ENCODE measurements at places on chromosomes 5 and 9.

GRCh38 chr9:2261421-2262103, 246.4 kb downstream of the SMARCA2 start:
- no peak overlapping the region for H3K4me3 ChIP-seq
- H3K27me3 ChIP-seq: no peaks in the 10 kb centered on the region
- DNase-seq: no peak
- no peaks in the 10 kb centered on the region for H3K4me1 ChIP-seq
- H3K27ac ChIP-seq: no peak overlapping the region

DNA sequence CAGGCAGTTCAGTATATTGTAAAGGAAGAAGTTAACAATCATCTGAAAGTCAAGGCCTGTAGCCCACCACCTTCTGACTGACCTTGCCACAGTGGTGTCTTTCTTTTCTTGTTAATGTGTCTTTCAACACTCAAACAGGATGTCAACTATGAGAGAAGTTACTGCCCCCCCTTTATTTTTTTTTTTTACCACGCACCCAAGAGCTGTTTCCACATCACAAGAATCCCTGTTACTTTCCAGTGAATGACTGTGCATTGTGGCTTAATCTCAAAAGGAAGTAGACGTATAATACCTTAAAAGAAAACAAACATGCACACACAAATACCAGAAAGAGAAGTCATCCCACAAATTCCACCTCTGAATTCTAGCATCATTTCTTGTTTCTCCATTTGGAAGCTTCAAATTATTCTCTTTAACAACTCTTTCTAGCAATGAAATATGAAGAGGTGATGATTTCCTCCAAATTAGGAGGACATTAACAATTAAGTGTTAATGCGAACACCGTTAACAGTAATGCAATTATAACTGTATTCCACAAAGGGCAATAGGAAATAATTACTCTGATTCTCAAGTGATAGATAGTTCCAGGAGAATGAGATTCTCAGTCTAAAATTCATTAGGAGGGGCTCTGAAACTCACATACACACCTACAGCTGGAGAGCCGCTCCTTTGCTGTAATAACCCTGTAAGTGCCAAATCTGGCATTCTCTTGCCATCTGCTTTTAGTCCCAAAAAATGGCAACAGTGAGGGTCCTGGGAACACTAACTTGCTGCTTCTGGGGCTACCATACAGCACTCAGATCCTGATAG, 201.0 kb downstream of the EFNA5 start:
- peak overlapping the region; percentile 6 for H3K4me3 ChIP-seq
- no peaks in the 10 kb centered on the region for H3K36me3 ChIP-seq
- peaks cover 69% of the 10 kb centered on the region for H3K4me1 ChIP-seq
- H3K27ac ChIP-seq: peak overlapping the region; percentile 86
- peak; percentile 92 for DNase-seq
- H3K27me3 ChIP-seq: no peaks in the 10 kb centered on the region

- no peak overlapping the region for H3K4me3 ChIP-seq
- DNase-seq: no peak
- H3K4me1 ChIP-seq: peaks cover 6% of the 10 kb centered on the region
- H3K36me3 ChIP-seq: no peaks in the 10 kb centered on the region
These were observed 7.6 kb downstream of the NAIF1 start for GRCh38 chr9:128059365-128059983.

DNA sequence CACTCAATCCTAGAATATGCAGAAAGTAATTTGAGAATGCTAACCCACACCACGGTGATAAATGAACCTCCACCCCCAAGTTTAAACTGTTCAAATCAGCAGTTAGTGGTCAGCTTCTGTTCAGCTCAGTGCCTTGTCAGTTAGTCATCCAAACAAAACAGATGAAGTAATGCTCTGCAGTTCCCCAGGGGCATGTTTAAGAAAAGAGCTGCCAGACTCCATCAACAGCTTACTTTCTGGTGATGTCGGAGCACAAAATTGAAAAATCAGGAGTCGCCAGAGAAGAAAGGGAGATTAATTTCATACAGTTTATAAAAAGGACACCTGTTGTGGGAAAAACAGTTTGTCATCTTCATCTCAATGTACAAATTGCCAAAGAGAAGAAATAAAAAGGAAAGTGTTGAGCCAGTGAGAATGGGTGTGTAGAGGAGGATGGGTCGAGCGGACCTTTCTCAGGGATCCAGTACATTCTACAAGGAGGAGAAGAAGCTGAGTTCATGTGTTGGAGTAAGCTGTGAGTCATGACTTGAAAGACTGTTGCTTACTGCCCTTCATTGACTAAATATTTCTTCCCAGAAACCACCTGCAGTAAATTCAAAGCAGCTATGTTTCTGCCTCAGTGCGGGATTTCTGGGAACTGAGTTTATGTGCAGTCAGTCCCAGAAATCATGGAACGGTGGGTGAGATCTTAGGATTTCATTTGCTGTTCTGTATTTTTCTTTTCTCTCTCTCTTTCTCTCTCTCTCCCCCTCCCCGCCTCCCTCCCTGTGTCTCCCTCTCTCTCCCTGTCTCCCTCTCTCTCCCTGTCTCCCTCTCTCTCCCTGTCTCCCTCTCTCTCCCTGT, 13.7 kb downstream of the TRIO start:
- H3K4me1 ChIP-seq: peaks cover 100% of the 10 kb centered on the region
- H3K4me3 ChIP-seq: peak overlapping the region; percentile 27
- H3K27me3 ChIP-seq: no peaks in the 10 kb centered on the region
- peak; percentile 96 for DNase-seq
- peak overlapping the region; percentile 99 for H3K27ac ChIP-seq

- no peak overlapping the region for H3K4me3 ChIP-seq
- no peak overlapping the region for H3K27ac ChIP-seq
These were observed 82.5 kb downstream of the LRRC70 start for GRCh38 chr5:62661126-62661525.

GRCh38 chr5:67380431-67380830, 183.8 kb upstream of the CD180 start:
- H3K4me1 ChIP-seq: no peaks in the 10 kb centered on the region
- no peaks in the 10 kb centered on the region for H3K27me3 ChIP-seq
- no peak for DNase-seq
- H3K27ac ChIP-seq: no peak overlapping the region
- H3K4me3 ChIP-seq: no peak overlapping the region
- H3K36me3 ChIP-seq: no peaks in the 10 kb centered on the region
